ENCODE measurements at places on chromosomes 7 and 10.

- DNase-seq = no peak
Measured at GRCh38 chr7:130372402-130373165, 7.7 kb upstream of the CPA1 start.

- DNase-seq = no peak
Measured at GRCh38 chr10:16674147-16674703, 143.0 kb downstream of the RSU1 start.

GRCh38 chr7:126426652-126427051 is 826.1 kb downstream of the GRM8 start:
- no peak for DNase-seq

DNA sequence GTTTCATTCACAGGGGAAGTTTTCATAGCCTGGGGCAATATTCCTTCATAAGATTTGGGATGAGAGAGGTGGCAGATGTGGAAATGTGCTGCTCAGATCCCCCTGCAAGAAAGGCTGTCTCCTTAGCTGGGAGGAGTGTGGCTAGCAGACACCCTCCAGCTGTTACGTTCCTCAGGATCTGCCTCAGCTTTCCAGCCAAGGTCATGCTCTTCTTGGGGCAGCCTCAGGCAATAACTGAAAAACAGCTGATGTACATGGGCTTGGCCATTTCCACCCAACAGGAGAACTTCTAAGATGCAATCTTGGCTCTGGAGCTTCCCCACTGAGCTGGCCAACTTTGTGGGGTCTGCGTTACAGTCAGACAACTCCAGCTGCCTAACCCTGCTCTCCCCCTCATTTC is 51.3 kb upstream of the SEPTIN7 start:
- DNase-seq = no peak

- DNase-seq = no peak
Measured at GRCh38 chr10:94878649-94879048, 59.8 kb upstream of the CYP2C9 start.

GRCh38 chr10:97278491-97278989 is 13.9 kb downstream of the ARHGAP19 start:
- peak; percentile 79 for DNase-seq

DNA sequence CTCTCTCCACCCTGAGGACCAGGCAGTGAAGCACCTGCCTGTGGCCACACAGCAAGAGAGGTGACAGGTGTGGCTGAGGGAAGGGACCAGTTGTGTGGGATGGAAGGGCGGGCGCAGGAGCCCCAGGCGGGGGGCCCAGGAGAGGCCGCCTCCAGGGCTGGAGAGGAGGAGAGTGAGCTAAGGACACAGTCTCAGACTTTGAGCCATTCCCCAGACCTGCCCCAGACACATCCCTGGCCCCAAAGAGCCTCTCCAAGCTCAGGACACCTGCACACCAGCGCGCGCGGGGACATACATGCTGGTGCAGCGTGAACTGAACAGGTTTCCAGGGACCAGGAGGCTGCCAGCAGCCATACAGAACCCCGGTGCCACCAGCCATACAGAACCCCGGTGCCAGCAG is 237.3 kb downstream of the MAD1L1 start:
- no peak for DNase-seq

- DNase-seq = no peak
Measured at GRCh38 chr10:52782554-52782953, 10.0 kb upstream of the MBL2 start.

GRCh38 chr7:44152971-44153947 is 12.1 kb upstream of the MYL7 start:
- no peak for DNase-seq

DNA sequence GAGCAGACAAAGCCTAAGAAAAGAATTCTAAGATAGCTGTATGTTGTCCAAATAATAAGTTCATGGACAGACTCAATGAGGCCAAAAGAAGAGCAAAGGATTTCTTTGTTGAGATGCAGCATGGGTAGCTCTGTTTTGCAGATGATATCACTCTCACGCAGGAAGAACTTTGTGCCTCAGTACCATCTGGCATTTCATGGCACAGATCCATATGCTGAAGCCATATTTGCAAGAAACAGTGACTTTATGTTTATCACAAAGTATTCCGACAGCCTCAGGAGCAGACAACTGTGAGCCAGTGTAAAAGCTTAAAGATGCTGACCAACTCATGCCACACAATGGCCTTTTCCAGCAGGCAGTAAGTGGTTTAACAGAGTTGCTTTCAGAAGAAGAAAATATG is 45.5 kb upstream of the RNF148 start:
- no peak for DNase-seq

GRCh38 chr7:15471669-15471950 is 90.2 kb downstream of the AGMO start:
- DNase-seq = no peak

- DNase-seq = no peak
Measured at GRCh38 chr7:2070151-2070763, 162.5 kb downstream of the MAD1L1 start.

GRCh38 chr10:48879451-48879850 is 60.2 kb downstream of the LRRC18 start:
- DNase-seq = no peak

DNA sequence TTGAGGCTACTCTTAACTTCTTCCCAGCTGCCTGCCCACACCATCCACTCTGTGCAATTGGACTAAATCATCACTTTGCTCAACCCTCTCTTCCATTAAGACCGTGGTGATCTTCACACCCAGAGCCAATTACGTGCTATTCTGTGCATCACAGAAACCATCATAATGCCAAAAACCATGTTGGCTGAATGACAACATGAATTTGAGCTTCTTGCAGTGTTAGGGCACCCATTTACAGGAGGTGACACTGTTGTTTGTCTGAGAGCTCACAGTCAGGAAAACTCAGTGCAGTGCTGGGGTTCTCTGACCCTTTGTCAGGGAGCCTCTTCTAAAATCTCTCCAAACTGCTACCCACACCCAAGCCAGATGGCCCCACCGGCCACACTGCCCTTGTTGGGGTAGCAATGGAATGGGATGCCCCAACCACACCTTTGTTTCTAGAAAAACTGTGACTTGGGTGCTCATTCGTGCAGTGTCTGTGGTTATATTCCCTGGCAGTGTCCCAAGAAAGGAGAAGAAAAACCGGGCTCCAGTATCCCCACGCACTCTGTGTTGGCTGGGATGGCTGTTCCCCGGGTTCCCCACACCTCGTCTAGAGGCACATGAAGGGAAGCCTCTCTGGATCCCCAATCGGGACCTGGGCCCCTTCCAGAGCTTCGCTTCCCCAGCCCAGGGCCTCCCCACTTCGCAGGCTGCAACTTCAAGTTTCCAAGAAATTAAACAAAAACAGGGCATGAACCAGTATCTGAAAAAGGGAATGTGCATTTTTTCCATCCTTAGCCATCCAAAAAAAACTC is 2.0 kb upstream of the TNS3 start:
- no peak for DNase-seq

- DNase-seq = no peak
Measured at GRCh38 chr7:41148521-41148951, 554.4 kb downstream of the INHBA start.

GRCh38 chr7:36396150-36396549 is 6.5 kb downstream of the ANLN start:
- DNase-seq = no peak

- DNase-seq = no peak
Measured at GRCh38 chr7:144027974-144028373, 20.8 kb upstream of the OR2A5 start.

- DNase-seq = no peak
Measured at GRCh38 chr10:132117636-132118190, 52.0 kb downstream of the JAKMIP3 start.

GRCh38 chr10:714214-714613 is 24.7 kb upstream of the DIP2C start:
- DNase-seq = no peak

- DNase-seq = peak; percentile 60
Measured at GRCh38 chr7:140342727-140343514, 55.4 kb downstream of the SLC37A3 start.

DNA sequence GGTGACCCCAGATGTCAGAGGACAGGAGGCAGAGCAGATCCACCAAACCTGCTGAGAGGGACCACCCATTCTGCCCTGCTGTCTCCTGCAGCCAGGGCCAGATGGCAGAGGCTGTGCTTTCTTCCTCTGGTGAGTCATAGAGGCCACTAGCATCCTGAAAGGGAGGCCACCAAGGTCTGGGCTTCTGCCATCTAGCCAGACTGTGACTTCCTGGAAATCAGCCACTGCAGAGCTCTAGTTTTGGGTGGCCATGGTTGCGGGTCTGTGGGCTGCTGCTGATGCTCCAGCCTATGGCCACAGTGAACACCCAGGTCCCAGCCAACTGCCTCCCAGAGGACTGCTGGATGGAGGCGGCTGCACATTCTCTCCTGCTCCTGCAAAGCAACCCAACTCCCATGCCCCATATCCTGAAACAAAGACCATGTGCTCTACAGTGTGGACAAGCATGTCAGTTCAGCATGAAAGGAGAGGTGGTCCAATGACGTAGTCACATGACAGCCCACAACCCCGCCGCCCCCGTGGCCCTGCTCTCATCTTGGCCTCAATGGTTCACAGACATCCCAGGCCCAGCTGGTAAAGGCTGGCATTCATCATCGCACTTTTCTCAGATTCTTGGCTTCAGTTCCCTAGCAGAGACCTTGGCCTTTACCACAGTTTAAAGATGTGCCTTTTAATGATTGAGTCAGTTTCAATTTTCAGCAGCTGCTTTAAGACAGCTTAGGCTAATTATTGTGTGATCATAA is 73.9 kb upstream of the CXCL12 start:
- no peak for DNase-seq

GRCh38 chr10:122267849-122268737 is 3.0 kb upstream of the BTBD16 start:
- DNase-seq = peak; percentile 54

- no peak for DNase-seq
Measured at GRCh38 chr7:155676052-155676451, 31.6 kb downstream of the RBM33 start.

GRCh38 chr7:117751775-117752174 is 121.5 kb downstream of the CTTNBP2 start:
- DNase-seq = no peak

GRCh38 chr10:59635502-59636290 is 74.0 kb downstream of the SLC16A9 start:
- no peak for DNase-seq

GRCh38 chr10:2076528-2076927 is 339.2 kb upstream of the ADARB2 start:
- no peak for DNase-seq

DNA sequence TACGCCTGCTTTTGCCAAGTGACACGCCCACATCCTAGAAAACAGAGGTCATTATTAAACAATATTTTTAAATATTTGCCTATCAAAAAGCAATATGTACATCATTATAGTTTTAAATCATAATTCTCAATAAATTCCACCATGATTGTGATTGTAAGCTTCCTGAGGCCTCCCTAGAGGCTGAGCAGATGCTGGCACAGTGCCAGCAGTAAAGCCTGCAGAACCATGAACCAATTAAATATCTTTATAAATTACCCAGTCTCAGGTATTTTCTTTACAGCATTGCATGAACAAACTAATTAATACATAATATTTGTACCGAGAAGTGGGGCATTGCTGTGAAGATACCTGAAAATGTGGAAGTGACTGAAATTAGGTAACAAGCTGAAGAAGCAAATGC is 174.7 kb upstream of the TMEM196 start:
- no peak for DNase-seq

- DNase-seq = no peak
Measured at GRCh38 chr7:97215556-97215955, 98.1 kb downstream of the SDHAF3 start.

- no peak for DNase-seq
Measured at GRCh38 chr7:139752604-139753003, 25.2 kb downstream of the HIPK2 start.

GRCh38 chr7:42698600-42699374 is 213.1 kb downstream of the C7orf25 start:
- no peak for DNase-seq

GRCh38 chr7:19709249-19709578 is 377 bp upstream of the POLR1F start:
- no peak for DNase-seq

DNA sequence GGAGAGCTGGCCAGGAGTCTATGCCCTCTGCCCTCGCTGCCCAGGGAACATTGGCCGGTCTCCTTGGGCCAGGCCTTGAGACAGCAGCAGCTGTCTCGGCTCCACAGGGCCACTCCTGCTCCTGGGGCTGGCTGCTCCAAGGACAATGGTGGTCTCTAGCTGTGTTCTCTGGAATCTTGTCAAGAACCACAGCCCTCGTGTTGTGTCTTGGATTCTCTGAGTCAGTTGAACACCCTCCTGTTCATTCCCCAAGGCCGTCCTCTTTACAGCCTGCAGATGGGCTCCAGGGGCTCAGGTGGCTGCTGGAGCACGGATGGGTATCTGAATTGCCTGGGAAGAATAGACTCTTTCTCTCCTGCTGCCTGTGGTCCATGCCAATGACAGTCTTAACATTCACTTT is 511.1 kb downstream of the GLRX3 start:
- no peak for DNase-seq

GRCh38 chr7:151744051-151744580 is 132.8 kb downstream of the PRKAG2 start:
- DNase-seq = no peak

DNA sequence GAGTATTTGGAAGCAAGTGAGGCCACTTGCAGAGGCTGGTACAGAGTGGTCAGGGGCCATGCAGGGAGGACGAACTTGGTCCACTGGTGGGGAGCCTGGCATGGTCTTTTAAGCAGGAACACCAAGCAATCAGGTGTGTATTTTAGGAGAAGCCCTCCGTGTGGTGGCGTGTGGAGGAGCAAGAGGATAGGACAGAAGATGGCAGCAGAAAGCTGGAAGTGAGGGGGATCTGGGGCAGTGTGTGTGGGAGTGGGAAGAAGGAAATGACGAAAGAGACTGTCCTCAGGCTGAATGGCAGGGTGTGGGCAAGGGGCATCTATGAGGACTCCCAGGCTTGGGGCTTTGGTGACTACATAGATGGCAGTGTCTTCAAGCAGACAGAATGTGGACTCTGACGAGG is 51.2 kb downstream of the TEX36 start:
- no peak for DNase-seq

- no peak for DNase-seq
Measured at GRCh38 chr10:126906704-126907422, 1.6 kb downstream of the DOCK1 start.

DNA sequence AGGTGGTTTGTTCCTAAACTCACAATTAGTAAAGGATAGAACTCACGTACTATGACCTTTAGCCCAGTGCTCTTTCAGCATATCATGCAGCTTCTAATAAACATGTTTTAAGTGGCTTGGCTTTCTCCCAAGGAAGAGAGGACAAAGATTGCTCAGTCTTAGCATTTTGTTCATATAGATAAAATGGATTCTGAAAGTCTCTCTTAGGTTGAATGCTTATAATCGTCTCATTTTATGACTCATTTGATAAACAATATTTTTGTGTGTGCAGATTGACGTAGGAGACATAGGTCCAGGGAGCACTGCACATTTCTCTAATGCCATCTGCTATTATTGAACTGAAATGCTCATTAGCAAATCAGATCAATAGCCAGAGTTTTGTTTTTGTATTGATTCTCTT is 44.8 kb downstream of the GNAT3 start:
- DNase-seq = no peak
